ENCODE measurements at places on chromosomes 6 and 20. TPM values are rescaled to one million over a fixed set of nuclear protein-coding genes. Genes with fewer than 3 reads are reported as not detected.

The KCNK16 gene
- not detected for polyA plus RNA-seq

The SRMS gene
- not detected for polyA plus RNA-seq

The CGA gene
- polyA plus RNA-seq: 0.51 TPM

The SLC13A3 gene
- polyA plus RNA-seq: 2.1 TPM

The PAK5 gene
- not detected for polyA plus RNA-seq

The AIG1 gene
- polyA plus RNA-seq: 55.4 TPM

The ZDHHC14 gene
- polyA plus RNA-seq: 6.9 TPM

The SGK2 gene
- polyA plus RNA-seq: not detected

The CHMP4B gene
- polyA plus RNA-seq: 4.6 TPM

The POPDC3 gene
- 80.0 TPM for polyA plus RNA-seq

The PAX1 gene
- not detected for polyA plus RNA-seq

The KIAA0408 gene
- polyA plus RNA-seq: 2.0 TPM

The GPSM3 gene
- 17.4 TPM for polyA plus RNA-seq

Data from cardiac muscle cell (in vitro differentiated cells and primary cell).